Pancreas (tissue), 10 donors: ENCODE measurements at places on chromosomes 1 and 21.

- no peak for DNase-seq
- no peaks in the 10 kb centered on the region for H3K36me3 ChIP-seq
- H3K27me3 ChIP-seq, result no peaks in the 10 kb centered on the region
- no peak overlapping the region for H3K27ac ChIP-seq
- H3K4me3 ChIP-seq, result no peak overlapping the region
Observed at GRCh38 chr1:112862753-112863426, 93.1 kb downstream of the SLC16A1 start.

DNA sequence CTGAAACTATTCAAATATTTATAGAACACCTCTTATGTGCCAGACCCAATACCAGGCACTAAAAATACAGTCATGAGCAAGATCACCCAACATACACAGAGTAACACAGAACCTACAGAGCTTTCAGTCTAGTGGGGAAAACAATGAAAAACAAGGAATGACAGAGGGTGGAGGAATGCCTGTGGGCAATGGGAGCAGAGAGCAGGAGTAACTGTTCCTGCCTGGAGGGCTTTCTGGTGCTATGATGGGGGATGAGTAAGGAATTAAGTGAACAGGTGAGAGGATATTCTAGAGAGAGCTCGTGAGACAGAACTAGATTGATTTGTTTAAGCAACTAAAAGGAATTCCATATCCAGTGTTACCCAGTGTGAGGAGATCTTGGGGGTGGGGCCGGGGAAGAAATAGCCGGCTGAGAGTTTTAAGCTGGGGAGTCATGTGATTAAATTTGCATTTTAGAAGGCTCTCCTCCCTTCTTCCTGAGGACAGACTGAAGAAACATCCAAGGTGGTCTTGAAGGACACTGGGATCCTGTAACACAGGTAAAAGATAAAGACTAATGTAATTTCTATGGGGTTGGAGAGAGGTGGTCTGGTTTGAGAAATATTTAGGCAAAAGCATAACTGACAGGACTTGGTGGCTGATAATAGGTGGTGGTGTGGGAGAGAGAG is 2.1 kb upstream of the CD53 start:
- no peaks in the 10 kb centered on the region for H3K36me3 ChIP-seq
- H3K4me1 ChIP-seq, result no peaks in the 10 kb centered on the region
- H3K4me3 ChIP-seq, result no peak overlapping the region
- no peak overlapping the region for H3K27ac ChIP-seq

DNA sequence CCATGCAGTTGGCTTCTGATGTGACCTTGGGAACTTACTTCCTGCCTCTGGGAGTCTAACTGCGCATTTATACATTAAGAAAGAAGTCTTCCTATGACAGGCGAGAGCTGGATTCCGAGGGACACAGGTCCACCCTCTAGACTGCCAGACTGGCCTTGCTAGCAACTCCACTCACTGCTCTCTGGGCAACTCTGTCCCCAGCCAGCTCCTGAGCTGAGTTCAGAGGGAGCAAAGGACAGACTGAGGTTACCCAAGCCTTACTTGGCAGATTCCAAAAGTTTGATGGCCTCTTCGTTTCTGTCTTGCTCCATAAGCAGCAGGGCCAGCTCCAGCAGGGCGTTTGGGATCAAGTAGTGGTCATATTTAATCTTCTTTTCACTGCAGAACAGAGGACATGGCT is 41.8 kb downstream of the TTC39A start:
- DNase-seq, result no peak
- no peaks in the 10 kb centered on the region for H3K36me3 ChIP-seq
- H3K4me3 ChIP-seq, result no peak overlapping the region
- no peak overlapping the region for H3K27ac ChIP-seq
- peaks cover 9% of the 10 kb centered on the region for H3K4me1 ChIP-seq

- H3K4me3 ChIP-seq, result no peak overlapping the region
- H3K27me3 ChIP-seq, result no peaks in the 10 kb centered on the region
- no peaks in the 10 kb centered on the region for H3K36me3 ChIP-seq
- no peak overlapping the region for H3K27ac ChIP-seq
- H3K4me1 ChIP-seq, result no peaks in the 10 kb centered on the region
Observed at GRCh38 chr1:20829946-20830345, 42.8 kb upstream of the HP1BP3 start.

DNA sequence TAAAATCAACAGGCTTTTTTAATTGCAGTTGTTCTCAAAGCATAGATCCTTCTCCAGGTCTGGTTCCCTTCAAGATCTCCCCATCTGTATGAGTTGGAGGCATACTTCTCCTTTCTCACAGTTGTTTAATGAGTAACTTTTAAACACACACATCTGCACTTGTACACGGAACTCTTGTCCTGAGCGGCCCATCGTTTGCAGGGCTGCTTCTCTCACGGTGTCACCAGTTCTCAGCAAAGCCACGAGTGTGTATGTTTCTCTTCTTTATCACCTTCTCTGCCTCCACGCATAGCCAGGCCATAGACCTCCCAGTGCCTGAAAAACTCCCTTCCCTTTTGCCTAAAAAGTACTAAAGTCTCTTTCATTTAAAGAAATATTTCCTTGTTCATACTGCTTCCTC is 68.7 kb upstream of the ROR1 start:
- H3K36me3 ChIP-seq, result no peaks in the 10 kb centered on the region
- H3K4me3 ChIP-seq, result no peak overlapping the region
- H3K27ac ChIP-seq, result peak overlapping the region; percentile 65
- peak; percentile 54 for DNase-seq
- H3K27me3 ChIP-seq, result no peaks in the 10 kb centered on the region

DNA sequence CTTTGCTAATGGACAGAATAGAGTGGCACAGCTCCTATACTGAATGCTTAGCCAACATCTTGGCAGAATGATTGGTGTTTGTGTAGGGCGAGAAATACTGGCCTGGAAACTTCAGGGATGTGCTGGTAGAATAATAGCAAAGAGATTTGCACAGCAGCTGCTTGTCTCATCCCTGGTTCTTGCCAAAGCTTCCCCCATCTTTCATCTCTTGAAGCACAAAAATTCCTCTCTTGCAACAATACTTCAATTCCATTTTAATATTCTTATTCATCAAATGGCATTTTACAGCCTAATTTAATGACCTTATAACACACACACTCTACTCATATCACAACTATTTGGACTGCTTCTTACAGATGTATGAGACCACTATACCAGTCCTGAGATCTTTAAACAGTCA is 37.7 kb downstream of the LHX8 start:
- DNase-seq, result no peak
- H3K27ac ChIP-seq, result no peak overlapping the region
- no peaks in the 10 kb centered on the region for H3K27me3 ChIP-seq

GRCh38 chr1:186768906-186769305 is 59.8 kb upstream of the PLA2G4A start:
- no peaks in the 10 kb centered on the region for H3K36me3 ChIP-seq
- no peak overlapping the region for H3K27ac ChIP-seq
- H3K4me1 ChIP-seq, result no peaks in the 10 kb centered on the region
- no peaks in the 10 kb centered on the region for H3K27me3 ChIP-seq
- no peak for DNase-seq

DNA sequence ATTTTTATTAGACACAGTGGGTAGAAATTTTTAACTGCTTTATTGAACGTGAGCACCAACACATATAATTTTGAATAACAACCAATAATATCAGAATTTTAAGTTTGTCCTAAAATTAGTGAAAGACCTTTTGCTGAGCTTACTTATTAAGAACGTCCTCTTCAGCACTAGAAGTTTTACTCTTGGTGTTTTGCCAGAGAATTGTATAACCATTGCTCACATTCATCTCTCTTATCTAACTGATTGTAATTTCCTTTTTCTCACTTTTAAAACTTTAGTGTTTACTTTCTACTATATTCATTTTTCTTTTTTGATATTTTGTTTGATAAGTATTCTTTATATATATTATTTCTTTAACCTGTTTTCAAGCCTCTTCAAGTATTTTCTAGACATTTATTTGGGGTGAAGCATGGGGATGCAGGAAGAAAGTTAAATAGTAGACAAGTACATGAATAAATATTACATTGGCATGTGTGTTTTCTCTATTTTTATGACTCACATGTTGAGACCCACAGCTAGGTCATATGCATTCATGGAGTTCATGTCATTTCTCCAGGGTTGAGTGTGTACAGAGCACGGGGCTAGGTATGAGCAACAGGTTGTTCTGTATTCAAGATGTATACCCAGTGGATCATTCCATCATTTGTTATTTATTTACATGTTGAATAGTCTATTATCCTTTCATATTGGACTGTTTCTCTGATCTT is 90.6 kb downstream of the ATP6V1G3 start:
- no peak for DNase-seq
- no peaks in the 10 kb centered on the region for H3K36me3 ChIP-seq
- H3K4me1 ChIP-seq, result peaks cover 6% of the 10 kb centered on the region

GRCh38 chr1:39650431-39650830 is 11.0 kb upstream of the HEYL start:
- H3K4me1 ChIP-seq, result peaks cover 27% of the 10 kb centered on the region
- DNase-seq, result no peak
- H3K4me3 ChIP-seq, result no peak overlapping the region
- no peak overlapping the region for H3K27ac ChIP-seq

DNA sequence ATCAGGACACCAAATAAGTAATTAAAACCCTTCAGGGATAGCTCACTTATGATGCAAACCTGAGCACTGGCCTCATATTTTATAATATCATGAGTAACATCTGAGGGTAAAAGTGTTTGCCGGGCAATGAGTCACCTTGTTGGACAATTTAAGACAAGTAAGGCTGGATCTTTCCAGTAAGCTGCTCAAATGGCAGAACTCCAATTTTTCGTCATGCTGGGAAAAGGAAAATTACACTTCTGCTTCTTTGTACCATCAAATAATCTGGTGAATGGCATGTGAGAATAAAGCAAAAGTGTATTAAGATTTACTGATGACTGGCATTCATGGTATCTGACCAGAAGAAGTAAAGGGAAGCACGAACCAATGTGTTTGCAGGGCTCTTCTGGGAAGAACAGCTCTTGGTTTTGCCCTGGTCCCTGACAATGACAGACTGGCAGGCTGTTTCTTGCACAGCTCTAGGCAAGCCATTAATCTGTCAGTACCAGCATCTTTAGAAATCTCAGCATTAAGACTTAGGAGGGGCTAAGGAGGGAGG is 392.2 kb downstream of the VAV3 start:
- H3K4me3 ChIP-seq, result no peak overlapping the region
- DNase-seq, result no peak
- H3K27ac ChIP-seq, result no peak overlapping the region
- no peaks in the 10 kb centered on the region for H3K27me3 ChIP-seq

DNA sequence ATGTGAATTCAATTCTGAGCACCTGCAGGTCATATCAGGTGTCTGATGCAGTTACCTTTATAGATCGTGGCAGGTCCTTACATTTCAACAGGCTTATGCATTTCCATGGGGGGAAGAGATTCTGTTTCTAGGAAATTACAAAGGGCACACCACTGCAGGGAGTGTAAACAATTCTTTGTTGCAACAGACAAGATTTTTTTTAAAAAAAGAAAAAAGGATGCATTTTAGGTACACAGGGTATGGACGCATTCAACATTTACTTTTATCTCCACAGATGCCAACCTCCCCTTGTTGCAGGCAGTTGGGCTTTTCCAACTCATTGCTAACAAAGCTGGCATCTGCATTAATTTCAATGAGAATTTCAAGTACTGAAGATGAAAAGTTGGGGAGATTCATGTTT is 13.5 kb upstream of the TEKT2 start:
- H3K27ac ChIP-seq, result no peak overlapping the region
- DNase-seq, result no peak
- H3K4me1 ChIP-seq, result no peaks in the 10 kb centered on the region
- H3K27me3 ChIP-seq, result no peaks in the 10 kb centered on the region

DNA sequence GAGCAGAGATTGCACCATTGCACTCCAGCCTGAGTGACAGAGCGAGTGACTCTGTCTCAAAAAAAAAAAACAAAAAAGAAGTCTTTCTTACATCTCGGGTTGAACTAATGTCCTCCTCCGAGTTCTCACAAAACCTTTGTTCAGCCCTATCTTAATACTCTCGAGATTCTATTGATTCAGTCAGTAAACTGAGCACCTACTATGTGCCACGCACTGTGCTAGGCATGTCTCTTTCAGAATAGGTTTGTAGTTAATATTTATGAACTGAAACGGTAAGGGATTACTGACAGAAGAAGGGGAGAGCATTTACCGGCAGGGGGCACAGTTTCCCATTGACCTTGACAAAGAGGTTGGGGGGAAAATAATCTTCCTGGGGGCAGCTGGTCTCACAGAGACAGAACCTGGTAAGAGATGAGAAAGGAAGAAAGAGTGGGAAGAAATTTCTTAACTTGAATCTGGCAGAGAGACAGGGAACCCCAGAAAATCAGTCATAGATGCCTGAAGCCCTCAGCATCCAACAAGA is 3.4 kb downstream of the PIAS3 start:
- no peak overlapping the region for H3K27ac ChIP-seq
- no peaks in the 10 kb centered on the region for H3K27me3 ChIP-seq

GRCh38 chr1:37752583-37753471 is 12.1 kb downstream of the EPHA10 start:
- H3K27ac ChIP-seq, result no peak overlapping the region
- no peak for DNase-seq
- H3K4me1 ChIP-seq, result no peaks in the 10 kb centered on the region
- peak overlapping the region; percentile 28 for H3K4me3 ChIP-seq
- H3K36me3 ChIP-seq, result no peaks in the 10 kb centered on the region

DNA sequence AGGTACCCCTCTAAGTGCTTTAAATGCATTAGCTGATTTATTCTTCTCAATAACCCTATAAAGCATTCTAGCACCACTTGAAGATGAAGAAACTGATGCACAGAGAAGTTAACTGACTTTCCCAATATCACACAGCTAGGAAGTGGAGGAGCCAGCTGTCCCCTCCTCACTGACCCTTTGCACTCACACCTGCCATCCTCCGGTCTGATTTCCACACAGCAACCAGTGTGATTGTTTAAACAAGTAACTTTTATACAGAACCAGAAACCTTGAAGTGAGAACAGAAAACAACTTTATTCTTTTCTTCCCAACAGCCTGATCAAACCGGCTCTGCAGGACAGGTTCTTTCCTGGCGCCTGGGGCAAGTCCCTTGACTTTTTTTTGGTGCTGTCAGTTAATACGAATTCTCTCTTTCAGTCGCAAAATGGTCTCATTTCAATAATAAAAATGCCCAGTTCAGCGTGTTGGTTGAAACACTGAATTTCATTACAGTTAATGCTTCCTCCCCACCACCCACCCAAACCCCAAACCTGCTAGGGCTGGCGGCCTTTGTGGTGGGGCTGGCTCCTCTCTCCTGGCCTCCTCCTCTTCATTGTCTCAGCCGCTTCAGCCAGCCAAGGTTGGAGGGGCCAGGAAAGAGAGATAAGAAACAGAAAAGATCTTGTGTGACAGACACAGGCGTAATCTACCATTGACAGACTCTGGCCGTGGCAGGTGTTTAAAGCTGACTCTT is 26.4 kb upstream of the EEIG2 start:
- peak; percentile 24 for DNase-seq
- peak overlapping the region; percentile 23 for H3K27ac ChIP-seq
- no peaks in the 10 kb centered on the region for H3K36me3 ChIP-seq
- H3K4me1 ChIP-seq, result peaks cover 3% of the 10 kb centered on the region

- no peaks in the 10 kb centered on the region for H3K27me3 ChIP-seq
- H3K36me3 ChIP-seq, result no peaks in the 10 kb centered on the region
- no peak for DNase-seq
- H3K4me3 ChIP-seq, result no peak overlapping the region
Observed at GRCh38 chr1:212774584-212774983, 17.0 kb downstream of the NSL1 start.

GRCh38 chr1:244953901-244954300 is 89.6 kb upstream of the HNRNPU start:
- H3K4me3 ChIP-seq, result no peak overlapping the region
- no peak overlapping the region for H3K27ac ChIP-seq
- H3K4me1 ChIP-seq, result peaks cover 8% of the 10 kb centered on the region
- no peaks in the 10 kb centered on the region for H3K27me3 ChIP-seq

- H3K27me3 ChIP-seq, result no peaks in the 10 kb centered on the region
- H3K27ac ChIP-seq, result no peak overlapping the region
- H3K4me3 ChIP-seq, result no peak overlapping the region
- H3K36me3 ChIP-seq, result no peaks in the 10 kb centered on the region
- DNase-seq, result no peak
Observed at GRCh38 chr1:165842023-165842670, 14.7 kb downstream of the UCK2 start.
